ENCODE measurements at places on chromosomes 5 and 9.
A peak's percentile ranks its signal among the peaks of the same experiment; 100 is the strongest.

- peak; percentile 4 for DNase-seq
These were observed 11.5 kb upstream of the SLC35D2 start for GRCh38 chr9:96394832-96395496.

DNA sequence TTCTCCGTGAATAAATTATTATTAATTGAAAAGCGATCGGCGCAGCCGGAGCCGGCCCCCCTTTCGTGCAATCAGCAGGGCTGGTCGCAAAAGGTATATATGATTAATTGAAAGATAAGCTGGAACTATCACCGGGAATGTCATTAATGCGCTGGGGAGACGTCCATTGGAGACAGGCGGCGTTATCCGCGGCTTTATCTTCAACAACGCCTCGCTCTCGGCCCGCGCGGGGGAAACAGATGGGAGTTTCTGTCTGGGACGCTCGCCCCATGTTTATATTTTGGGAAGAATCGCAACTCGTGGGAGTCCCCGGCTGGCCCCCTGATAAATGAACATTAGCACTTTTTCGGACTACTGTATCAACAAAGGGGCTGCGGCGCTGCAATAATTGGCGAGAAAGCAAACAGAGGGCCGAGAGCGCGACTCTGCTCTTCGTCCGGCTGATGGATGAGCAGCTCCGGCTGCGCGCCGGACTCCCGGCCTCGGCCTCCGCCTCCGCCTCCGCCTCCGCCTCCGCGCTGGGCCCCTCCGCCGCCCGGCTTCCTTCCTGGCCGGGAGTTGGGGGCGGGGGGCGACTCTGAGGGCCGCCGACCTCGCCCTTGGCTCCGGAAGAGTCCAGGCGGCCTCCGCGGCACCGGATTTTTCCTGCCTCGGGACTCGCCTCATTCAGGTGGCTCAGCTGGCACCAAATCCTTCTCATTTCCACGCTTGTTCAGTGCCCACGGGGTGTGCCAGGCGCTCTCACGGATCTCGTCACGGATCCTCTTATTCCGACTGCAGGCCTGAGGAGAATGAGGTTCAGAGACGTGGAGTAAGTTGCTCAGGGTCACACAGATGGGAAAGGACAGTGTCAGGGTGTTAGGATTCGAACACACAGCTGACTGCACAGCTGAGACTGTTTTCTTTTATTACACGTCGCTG, 3.6 kb upstream of the NKX2-5 start:
- no peak for DNase-seq

GRCh38 chr9:137077758-137078693, 709 bp downstream of the UAP1L1 start:
- DNase-seq, result no peak

DNA sequence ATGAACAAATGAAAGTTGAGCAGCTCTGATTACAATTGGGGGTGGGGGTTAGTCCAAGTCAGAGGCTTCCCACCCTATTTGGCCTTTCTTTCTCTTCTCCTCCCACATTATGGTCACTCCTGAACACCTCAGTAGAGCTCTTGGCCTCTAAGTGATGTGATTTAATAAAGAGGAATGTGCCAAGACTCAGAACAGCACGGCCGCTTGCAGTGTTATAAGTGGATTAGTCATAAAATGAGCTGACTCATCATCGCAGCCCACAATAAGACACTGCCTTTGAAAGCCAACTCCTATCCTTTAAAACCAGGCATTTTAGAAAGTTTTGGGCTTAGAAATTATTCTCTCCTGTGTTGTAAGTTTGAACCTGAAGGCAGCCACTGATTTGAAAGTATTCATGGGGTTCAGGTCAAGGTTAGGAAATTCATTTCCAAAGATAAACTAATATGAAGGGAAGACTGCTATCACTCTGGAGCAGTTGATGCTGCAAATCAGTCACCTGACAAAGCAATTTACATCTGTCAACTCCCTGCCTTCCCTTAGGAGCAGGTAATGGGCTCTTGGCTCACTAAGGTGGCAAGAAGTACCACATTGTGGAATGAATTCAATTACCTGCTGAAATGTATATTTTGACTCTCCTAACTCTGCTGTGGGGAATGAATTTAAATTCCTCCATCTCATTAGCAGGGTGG, 283.6 kb upstream of the NMUR2 start:
- DNase-seq, result no peak

DNA sequence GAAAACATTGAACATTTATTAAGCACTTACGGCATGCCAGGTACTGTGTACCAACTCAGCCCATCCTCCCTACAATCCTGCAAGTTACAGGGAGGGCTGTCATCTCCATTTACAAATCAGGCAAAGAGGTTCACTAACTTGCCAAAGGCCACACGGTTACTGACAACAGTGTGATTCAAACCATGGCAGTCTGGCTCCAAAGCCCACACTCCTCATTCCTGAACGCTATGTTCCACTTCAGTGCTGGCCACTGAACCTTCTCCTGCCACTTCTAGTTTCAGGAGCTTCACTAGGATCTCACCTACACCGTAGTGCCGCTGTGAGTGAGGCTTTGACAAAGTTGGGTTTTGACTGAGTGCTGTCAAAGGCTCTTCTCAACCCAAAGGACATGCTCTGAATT, 7.2 kb upstream of the LIFR start:
- DNase-seq, result no peak

- DNase-seq, result no peak
These were observed 5.9 kb upstream of the SLC6A18 start for GRCh38 chr5:1219098-1219767.

DNA sequence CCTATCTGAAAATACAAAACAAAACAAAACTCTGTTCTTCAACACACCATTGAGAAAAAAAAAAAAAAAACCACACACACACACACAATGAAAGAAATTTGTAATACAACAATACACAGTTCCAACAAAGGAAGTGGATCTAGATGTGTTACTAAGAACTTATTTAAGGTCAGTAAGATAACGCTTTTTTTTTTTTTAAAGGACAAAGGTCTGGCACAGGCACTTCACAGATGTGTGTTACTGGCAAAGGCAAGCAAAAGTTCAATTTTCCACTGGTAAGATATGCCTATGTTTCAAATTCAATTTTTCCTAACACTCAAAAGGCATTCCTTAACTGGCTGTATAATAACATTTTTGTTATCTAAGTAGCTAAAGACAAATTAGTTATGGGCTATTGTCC, 3.6 kb downstream of the RFK start:
- DNase-seq, result no peak

All from NCI-H1092 treated with DMSO at 0.1 percent for 48 hours (cell line).